Stimulated activated naive CD4-positive, alpha-beta T cell treated with Interleukin-2 at 50 U/mL for 16 hours (primary cell): ENCODE measurements at places on chromosomes 11 and 22.
A peak's percentile ranks its signal among the peaks of the same experiment; 100 is the strongest.

DNA sequence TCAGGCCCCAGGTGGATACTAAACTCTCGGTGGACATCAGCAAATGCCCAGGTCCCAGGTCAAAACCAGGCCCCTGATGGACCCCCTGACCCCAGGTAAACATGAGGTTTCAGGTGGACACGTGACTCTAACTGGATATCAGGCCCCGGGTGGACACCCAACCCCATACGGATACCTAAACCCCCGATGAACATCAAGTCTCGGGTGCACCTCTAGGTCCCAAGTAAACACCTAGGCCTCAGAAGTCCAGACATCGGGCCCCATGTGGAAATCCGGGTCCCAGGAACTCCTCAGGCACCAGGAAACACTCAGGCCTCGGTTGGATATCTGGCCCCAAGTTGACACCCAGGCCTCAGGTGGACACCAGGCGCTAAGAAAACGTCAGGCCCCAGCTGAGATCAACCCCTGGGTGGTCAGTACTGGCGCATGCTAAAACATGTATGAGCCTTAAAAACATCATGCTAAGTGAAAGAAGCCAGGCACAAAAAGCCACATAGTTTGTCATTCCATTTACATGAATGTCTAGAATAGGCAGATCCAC is 54.4 kb upstream of the SEPTIN5 start:
- DNase-seq = no peak

DNA sequence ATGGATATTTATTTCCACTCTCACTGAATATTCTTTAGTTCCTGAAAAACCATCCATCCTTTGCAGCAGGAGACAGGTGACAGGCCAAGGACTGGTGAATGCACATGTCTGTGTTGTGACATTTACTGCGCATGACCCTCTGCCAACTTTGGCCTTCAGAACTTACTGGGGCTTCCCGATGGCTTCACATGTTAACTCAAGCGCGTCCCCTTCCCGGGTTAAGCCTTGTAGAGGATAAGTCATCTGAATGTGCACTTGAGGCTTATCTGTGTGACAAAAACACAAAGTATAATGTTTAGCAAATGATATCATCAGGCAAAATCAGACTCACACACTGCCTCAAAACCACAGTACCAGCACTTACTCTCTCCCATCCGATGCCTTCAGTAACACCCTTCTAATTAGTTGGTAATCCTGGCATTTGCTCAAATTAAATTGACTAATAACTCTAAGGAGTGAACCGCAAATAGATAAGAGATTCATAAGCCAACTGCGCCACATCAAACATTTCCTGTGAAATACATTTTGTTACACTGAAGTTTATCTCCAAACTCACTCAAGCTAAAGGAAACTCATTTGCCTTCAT is 286.4 kb downstream of the CADM1 start:
- no peak for DNase-seq

- DNase-seq = no peak
These were observed 31.2 kb upstream of the RASL10A start for GRCh38 chr22:29346659-29347058.

- no peak for DNase-seq
These were observed 154.5 kb downstream of the DBX1 start for GRCh38 chr11:20005747-20006146.

DNA sequence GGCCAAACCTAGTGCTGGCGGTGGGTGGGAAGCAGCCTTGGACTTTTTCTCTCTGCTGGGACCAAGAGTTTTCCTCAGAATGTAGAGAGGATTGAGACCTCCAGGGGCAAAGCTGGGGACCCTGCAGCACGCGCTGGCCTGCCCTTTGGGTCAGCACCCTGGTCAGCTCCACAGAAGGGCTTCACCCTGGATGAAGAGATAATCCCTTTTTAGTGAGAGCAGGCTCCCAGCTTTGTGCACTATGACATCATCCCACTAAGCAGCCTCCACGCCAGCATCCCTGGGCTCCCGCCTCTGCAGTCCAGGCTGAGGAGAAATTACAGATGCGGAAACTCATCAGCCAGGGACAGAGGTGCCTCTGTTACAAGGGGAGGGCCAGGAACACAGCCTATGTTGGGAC is 23.5 kb downstream of the DRICH1 start:
- DNase-seq = no peak

DNA sequence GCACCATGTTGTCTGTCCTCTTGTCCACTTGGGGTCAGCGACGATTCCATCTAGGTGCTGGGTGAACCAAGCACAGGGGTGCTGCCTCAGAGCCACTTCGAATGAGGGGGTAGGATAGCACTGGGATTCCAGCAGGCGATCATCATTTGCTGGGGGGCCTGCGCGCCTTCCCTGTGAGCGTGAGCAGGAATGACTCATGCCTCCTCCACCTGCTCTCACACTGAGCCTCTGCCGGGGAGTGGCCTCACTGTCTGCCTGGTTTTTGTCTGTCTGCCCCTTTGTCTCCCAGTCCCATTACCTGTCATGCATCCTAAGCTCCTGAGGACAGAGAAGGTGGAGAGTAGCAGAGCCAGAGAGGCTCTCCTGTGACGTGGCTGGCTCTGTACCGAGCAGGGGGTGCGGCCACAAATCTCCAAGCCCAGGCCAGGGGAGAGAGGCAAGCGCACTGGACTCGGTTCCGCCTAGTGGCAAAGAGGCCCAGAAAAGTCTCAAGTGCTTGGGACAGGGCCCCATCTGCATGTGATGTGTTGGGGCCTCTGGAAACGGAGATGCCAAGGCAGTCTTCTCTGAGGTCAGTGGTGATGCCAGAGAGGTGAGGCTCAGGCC is 30.8 kb downstream of the RSPH14 start:
- DNase-seq = no peak

- no peak for DNase-seq
These were observed 47.6 kb downstream of the ADAMTS8 start for GRCh38 chr11:130380778-130381177.

DNA sequence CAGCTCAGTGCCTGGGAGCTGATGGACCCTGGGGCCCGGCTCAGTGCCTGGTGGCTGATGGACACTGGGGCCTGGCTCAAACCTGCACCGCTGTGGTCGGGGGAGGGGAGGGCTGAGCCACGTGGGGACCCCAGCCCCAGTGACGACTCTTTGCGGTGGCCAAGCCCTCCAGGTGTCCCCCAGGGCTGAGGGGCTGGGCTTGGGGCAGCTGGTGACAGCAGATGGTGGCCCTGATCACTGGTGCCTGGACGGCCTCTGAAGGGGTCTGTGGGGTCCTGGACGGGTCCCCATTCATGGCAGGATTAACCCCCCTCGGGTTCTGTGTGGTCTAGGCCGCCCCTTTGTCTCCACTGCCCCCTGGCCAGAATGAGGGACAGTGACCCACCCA is 3.4 kb upstream of the MUC5B start:
- no peak for DNase-seq

DNA sequence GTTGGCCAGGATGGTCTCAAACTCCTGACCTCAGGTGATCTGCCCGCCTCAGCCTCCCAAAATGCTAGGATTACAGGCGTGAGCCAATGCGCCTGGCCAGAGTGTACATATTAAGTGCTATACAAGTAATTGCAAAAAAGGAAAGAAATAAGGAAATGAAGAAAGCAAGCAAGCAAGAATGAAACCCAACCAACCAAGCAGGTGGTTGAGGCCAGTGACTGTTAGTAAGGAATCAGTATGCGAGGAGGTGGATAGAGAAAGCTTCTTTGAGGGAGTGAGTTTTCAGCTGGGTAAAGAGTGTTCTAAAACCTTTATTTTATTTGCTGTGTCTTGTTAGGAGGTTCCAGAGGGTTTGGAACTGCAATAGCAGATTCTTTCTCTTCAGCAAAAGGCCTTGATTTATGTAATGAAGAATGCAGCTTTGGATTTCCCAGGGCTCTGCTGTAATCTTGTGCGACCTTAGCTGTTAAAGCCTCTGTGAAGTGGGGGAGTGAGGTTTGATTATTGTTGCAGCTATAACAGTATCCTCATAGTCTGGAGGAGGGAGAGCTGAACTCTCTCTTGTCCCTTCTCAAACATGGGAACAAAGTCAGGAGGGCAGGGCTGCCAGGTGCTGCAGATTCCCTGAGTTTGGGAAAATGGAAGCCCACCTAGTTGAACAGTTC is 5.7 kb downstream of the AMPD3 start:
- DNase-seq = no peak

- no peak for DNase-seq
These were observed 133.6 kb downstream of the RAB38 start for GRCh38 chr11:88041679-88042078.

DNA sequence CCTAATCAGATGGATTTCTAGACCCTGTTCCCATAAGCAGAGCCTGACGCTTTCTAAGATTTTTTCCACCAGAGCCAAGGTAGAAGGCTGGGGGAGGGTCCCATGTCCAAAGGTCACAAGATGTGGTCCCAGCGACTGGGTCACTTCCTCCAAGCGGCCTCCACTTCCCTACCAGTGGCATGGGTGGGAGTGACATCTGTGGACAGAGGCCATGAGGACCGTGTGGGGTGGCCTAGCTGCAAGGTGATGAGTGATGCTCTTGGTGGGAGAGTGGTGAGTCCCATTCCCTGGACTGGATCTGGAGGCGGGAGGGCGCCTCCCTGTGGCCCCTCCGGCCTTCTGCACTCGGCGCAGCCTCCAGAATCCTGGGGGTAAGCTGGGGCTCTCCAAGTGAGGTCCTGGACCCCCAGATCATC is 32.4 kb upstream of the PRR5 start:
- DNase-seq = no peak

- DNase-seq = no peak
These were observed 119.5 kb downstream of the APOL5 start for GRCh38 chr22:35837101-35837727.

GRCh38 chr22:23685205-23685784 is 5.5 kb upstream of the RGL4 start:
- DNase-seq = no peak

DNA sequence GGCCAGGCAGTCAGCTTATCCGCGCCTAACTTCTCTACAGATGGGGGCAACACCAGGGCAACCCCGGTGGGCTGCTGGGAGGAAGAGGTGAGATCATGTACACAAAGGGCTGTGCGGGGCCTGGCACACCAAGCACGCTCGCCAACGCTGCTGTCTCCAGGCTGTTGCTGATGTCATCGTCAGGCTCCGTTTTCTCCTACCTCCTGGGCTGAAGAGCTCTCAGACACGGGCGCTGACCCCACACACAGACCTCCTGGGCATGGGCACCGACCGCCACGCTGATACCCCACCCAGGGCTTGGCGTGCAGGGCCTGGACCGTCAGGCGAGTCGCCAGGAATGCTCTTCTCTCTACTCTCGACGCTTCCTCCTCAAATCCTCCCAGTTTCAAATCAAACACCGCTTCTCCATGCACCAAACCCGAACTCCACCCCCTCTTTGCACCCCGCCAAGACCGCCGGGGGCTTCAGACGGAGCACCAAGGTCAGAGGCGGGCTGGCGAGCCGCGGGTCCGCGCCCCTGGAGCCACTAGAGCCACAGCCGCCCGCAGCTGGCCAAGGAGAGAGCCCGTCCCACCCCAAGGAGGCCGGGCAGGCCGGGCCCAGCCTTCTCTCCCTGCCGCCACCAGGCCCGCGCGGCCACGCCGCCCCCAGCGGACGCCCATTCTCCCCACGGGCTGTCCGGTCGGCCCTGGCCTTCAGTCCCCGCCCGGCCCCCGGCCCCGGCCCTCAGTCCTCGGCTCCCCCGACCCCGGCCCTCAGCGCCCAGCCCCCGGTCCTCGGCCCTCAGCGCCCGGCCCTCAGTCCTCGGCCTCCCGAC is 772 bp downstream of the SBF1 start:
- peak; percentile 38 for DNase-seq

DNA sequence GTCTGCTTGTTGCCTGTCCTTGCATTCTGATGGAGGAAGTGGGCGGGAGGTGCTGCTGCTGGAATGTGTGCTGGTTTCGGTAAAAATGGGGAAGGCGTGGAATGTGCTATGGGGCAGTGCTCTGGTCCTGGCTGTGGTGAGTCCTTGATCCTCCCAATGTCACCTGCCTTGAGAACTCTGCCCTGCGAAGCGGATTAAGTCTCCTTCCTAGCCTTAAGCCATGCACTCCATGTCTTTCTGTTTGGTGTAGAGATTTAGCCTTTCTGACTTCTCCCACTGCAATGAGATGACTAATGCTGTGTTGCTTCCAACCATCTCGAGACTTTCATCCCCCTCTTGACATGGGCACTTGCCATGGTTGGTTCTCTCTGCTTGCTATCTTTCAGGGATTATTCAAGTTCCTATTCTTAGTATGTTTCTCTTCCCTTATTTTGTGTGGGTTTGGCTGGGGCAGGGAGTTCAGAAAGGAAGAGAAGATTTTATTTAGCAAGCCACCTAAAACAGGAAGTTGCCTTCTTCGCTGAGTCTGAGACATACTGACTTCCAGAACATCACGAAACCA is 687.9 kb downstream of the NTM start:
- no peak for DNase-seq

DNA sequence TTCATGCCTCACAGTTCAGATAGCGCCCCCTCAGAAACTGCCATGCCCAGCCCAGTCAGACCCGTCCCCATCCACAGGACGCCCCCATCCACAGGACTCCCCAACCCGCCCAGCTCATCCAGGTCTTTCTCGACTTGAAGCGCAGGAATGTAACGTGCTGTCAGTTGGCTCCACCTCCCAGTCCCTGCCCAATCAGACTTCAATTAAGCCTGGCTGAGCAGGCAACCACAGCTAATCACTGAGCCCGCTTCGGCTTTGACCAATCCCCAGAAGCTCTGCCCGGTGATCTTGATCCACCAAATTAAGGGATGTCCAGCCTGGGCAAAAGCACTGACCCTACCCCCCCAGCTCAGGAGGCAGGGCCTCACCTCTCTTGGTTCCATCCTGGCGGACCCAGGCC is 10.5 kb upstream of the MFNG start:
- DNase-seq = no peak

GRCh38 chr22:35525687-35526332 is 14.8 kb upstream of the RASD2 start:
- no peak for DNase-seq

- DNase-seq = no peak
These were observed 369.8 kb upstream of the CCDC90B start for GRCh38 chr11:83655976-83656375.

DNA sequence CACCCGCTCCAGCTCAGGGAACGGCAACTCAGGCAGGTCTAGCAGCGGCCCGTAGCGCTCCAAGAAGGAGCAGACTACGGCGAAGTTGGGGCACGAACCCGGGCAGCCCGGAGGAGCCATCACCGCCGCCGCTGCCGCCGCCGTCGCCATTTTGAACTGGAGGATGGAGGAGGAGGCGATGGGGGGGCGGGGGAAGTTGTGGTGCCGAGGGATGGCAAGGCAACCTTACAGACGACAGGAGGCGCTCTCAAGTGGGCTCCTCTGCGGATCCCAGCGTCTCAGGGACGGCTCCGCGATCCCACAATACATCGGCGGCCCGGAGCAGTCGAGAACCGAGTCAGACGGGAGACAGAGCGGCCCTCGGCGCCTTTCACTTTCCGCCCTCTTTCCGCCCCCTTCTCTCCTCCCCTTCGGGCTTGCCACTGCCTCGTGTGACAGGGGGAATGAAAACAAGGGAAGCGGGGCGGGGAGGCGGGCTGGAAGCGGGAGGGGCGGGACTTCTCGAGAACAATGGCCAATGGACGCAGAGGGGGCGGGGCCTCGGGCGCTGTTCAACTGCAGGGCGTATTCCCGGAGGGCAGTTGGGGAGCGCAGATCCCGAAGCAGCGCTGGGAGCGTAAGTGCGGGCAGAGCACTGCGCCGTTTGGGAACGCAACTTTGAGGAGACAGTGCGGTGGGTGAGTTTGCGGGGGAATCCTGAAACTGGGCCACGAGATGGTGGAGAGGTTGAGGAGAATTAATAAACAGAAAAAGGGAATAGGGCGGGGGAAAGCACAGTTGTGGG is at the start of the genes AAMDC and RSF1:
AAMDC (plus strand) TSS at position 580 of the 784 bp plus-strand sequence. CDS start 21,353 bp downstream, outside the sequence.
RSF1 (minus strand) TSS at position 158 of the 784 bp plus-strand sequence; CDS start at position 150, 8 bp downstream.
- DNase-seq = peak; percentile 99

- DNase-seq = no peak
These were observed 71.4 kb upstream of the SYN3 start for GRCh38 chr22:33129621-33130020.

GRCh38 chr11:44737245-44738085 is 10.7 kb downstream of the TSPAN18 start:
- DNase-seq = no peak
